ENCODE measurements at places on chromosomes 1 and 21. TPM values are rescaled to one million over a fixed set of nuclear protein-coding genes. Genes with fewer than 3 reads are reported as not detected.

Gene ADORA1
- not detected for total RNA-seq

GRCh38 chr1:166693673-166694297 lies 145.5 kb upstream of the POGK start:
- DNase-seq, result no peak

DNA sequence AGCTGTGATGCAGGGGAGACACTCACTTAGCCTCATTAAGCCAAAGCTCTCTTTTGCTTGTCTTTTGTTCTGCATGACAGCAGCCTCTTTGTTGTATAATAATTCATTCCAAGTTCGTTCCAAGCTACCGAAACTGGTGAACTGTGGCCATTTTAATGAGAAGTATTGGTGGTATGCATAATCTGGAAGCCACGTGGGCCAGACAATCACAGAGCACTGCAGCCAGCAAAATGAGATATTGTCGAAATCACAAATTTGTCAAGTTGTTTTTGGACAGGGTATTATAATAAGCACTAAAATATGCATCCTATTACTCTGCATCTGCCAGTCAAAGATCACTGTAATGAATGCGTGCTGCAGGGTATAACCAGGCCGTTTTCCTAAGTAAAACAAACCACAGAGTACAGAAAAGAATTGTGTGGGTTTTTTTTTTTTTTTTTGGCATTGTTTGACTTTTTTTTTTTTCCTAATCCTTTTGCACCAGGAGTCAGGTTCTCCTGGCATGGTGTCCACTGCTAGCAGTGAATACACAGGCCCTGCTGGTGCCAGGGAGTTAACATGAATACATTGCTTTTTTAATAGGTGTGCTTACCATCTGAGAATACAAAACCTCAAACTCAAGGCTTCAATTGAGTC lies 423.9 kb downstream of the PTBP2 start:
- no peak for DNase-seq

DNA sequence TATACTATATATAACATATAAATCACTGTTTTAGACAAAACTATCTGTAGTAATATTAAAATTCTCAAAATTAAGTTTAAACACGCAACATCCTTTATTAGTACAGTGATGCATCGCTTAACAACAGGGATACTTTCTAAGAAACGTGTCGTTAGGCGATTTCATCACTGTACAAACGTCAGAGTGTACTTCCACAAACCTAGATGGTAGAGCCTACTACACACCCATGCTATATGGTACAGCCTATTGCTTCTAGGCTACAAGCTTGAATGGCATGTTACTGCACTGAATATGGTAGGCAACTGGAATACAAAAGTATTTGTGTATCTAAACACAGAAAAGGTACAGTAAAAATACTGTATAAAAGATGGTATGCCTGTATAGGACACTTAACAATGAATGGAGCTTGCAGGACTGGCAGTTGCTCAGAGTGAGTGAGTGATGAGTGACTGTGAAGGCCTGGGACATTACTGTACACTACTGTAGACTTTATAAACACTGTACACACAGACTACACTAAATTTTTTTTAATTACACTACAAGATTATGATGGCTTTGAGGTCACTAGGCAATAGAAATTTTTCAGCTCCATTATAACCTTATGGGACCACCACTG lies 10.5 kb downstream of the FOXJ3 start:
- no peak for DNase-seq

DNA sequence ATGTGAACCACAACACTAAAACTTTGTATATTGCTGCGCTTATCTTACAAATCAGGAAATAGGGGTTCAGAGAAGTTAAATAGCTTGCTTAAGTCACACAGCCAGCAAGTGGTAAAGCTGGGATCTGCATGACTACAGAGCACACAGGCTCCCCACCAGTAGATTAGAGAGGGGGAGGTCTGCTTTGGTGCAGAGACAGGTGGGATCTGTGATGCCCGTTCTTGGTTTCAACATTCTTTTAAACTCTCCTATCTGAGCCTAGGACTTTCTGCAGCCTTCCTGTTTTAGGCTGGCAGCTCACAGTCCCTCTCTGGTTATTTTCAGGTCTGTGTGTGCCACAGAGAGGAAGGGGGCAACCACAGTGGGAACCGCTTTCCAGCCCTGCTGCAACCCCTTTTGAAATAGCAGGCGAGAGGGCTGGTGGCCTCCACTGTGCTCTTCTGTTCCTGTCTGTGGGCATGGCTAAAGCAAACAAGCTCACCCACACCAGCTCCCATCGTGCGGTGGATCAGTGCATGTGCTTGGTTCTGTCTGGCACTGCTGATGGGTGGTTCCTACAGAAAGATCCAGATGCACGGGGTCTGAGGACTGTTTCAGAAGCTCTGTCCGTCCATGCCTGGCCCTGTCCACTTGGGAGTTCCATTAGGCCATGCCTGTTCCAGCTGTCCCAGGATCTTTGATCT lies 1.7 kb upstream of the IL6R start:
- peak; percentile 50 for DNase-seq

Gene DMBX1
- total RNA-seq, result 0.09 TPM

- no peak for DNase-seq
Observed at GRCh38 chr1:183730107-183730724, 74.7 kb upstream of the RGL1 start.

GRCh38 chr1:22280526-22280925 lies 137.6 kb upstream of the WNT4 start:
- DNase-seq, result no peak

Gene KRTAP8-1
- not detected for total RNA-seq

DNA sequence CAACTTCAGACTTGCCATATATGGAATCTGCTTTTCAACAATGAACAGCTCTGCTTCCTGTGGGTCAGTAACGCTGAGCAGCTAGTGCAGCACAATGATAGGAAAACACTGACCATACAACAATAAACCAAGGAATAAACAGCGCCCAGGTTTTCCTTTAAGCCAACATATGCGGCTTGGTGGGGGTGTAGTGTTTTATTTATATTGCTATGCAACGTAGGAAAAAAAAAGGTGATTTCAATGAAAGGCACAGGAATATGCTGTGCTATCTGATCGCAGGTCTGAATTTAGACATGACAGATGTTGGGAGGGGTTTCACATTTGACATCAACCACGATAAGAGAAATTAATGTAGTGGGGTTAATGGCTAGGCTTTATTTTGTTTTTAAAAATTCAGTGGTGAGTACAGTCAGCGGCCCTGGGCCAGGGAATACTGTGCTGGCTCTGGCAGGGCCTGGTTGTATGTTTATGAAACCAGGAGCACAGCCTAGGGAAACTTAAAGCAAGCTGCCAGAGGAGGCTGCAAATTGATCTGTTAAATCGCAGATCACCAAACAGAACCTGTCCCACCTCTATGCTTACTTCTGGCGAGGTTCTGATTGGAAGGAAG lies 4.3 kb downstream of the TSPAN2 start:
- no peak for DNase-seq

- DNase-seq, result no peak
Observed at GRCh38 chr21:45740491-45741357, 97.2 kb downstream of the PCBP3 start.

GRCh38 chr1:165073185-165074007 lies 283.1 kb downstream of the LMX1A start:
- DNase-seq, result no peak

Gene AMIGO1
- total RNA-seq, result 1.7 TPM

Gene FYB2
- not detected for total RNA-seq

- DNase-seq, result no peak
Observed at GRCh38 chr1:150574260-150575071, 4.9 kb downstream of the MCL1 start.

DNA sequence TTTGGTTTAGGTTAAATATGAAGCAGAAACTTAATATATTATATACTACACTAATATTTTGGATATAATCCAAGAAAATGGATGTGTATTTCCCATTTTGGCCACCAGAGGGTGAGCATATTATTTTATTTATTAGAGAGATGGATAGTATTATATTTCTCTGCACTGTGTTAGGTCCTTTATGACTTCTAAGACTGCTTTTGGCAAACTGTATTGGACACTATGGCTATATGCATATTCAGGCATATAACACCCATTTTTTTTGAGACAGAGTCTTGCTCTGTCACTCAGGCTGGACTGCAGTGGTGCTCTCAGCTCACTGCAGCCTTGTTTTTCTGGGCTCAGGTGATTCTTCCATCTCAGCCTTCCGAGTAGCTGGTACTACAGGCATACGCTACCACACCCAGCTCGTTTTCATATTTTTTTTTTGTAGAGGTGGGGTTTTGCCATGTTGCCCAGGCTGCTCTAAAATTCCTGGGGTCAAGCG lies 17.8 kb upstream of the PGM1 start:
- DNase-seq, result no peak

Gene HTR1D
- total RNA-seq, result not detected

- DNase-seq, result no peak
Observed at GRCh38 chr1:47901001-47901575, 96.1 kb downstream of the TRABD2B start.

- DNase-seq, result no peak
Observed at GRCh38 chr1:10630661-10631120, 155.9 kb downstream of the PEX14 start.

DNA sequence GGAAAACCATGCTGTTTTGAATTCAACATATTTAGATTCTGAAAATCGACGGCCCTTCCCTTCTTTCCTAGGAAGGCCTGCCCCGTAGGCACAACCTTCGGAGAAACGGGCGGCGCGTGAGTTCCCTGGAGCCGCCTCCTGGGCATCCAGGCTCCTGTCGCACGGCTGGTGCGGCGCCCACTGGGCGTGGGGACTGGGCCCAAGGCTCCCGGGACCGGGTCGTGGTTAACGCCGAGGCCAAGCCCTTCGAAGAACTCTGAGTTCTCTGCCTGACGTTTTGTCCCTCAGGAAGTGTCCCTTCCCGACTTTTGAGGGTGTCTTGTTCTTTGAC lies 19.2 kb upstream of the TBX15 start:
- DNase-seq, result no peak

DNA sequence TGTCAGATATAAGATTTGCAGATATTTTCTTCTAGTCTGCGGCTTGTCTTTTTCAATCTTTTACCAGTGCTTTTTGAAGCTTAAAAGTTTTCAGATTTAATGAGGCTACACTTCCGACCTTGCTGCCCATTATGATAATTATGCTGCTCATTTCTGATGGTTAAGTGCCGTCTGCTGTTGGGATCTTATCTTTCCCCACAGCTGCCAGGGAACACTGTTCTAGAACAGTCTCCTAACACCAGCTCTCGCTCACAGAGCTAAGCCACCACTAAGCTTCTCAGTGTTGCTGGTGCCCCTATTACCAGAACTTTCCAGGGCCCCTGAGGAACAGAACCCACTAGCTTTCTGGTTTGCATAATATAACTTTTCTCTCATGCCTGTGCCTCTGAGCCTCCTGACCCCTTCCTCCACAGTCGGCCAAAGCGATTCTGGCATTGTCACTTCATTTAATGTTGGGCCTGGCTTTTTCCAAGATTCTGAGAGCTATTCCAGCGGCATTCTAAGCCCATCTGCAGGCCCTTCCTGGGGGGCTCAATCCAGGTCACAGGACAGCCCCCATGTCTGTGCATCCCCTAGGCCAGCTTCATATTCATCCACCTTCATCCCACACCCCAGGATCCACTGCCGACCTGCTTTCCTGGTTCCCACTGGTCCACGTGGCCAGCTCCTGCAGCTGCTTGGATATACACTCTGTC lies 237.0 kb downstream of the PTPRU start:
- DNase-seq, result no peak

GRCh38 chr21:37098751-37099150 lies 25.7 kb downstream of the TTC3 start:
- no peak for DNase-seq

- no peak for DNase-seq
Observed at GRCh38 chr1:38071312-38072256, 25.0 kb upstream of the POU3F1 start.

Gene MYOG
- total RNA-seq, result not detected

GRCh38 chr1:64133036-64133435 lies 70.4 kb upstream of the UBE2U start:
- DNase-seq, result no peak

- DNase-seq, result no peak
Observed at GRCh38 chr1:19205403-19205802, 4.7 kb downstream of the UBR4 start.

GRCh38 chr1:68347415-68347814 lies 102.3 kb downstream of the RPE65 start:
- no peak for DNase-seq

- DNase-seq, result no peak
Observed at GRCh38 chr21:14617871-14618270, 71.8 kb upstream of the SAMSN1 start.

DNA sequence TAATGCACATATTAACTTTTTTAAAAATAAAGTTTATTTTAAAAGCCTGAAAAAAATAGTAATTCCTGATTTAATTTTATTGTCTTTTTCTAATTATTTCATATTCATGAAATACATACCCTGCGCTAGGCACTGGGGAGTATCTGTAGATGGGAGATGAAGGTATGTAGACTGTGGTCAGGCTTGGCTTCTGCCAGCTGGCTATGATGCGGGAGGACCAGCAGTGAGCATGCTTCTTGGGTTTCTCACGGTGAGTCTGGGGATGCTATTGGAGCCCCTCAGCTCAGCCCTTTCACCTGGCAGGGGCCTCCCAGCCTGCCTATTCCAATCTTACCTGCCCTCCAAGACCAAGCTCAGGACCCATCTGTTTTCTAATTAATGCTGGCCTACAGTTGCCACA lies 138.4 kb downstream of the NOS1AP start:
- DNase-seq, result no peak

- DNase-seq, result no peak
Observed at GRCh38 chr1:33031506-33031905, 5.2 kb downstream of the AK2 start.

DNA sequence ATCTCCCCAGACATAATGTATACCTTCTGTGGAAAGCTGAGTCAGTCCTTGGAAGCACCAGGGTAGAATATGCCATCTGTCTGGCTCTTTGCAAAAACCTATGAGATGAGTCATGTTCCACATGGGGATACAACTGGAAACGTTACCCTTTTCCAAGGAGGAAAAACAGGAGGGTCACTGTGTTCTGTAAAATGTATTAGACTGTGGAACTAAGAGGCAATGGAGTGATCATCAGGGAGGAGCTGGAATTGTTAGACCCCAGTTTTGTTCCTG lies 16.1 kb upstream of the PSMD4 start:
- no peak for DNase-seq

DNA sequence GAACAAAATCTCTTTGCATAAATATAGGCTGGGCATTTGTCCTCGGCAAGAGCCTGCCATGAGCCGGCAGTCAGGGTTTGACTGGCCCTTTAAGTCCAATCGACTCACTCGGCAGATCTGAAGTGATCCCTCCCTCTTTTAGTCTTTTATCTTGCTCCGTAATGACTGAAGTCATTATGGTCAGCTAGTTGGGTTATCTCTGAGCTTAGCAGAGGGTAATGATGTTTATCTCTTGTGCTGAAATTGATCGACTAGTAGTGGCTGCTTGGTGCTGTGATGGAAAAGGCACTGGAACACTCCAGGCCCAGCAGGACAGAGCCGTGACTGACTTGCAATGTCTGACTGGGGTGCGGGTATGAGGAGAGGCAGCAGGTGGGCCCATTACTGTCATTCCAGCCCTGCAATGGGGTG lies 468 bp upstream of the ABCA4 start:
- no peak for DNase-seq

DNA sequence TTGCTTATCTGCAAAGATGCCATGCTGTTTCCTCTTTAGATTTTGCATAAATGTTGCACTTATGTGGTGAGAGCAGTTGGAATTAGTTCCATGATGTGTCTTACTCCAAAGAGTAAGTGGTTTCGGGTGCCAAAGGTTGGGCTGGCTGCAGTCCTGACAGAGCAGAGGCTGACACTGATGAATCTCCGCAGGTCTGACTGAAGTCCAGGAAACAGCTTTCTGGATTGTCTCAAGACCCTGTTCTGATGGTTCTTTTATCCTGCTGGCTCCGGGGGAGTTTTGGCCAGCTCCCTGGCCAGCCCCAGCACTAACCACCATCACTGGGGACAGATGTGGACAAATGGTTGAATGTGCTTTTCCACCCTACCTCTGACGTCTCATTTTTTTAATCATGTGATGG lies 207.2 kb upstream of the KIAA0040 start:
- no peak for DNase-seq

Gene IGSF21
- not detected for total RNA-seq
